ENCODE measurements at places on chromosomes 4 and X. TPM values are rescaled to one million over a fixed set of nuclear protein-coding genes. Genes with fewer than 3 reads are reported as not detected.

DNA sequence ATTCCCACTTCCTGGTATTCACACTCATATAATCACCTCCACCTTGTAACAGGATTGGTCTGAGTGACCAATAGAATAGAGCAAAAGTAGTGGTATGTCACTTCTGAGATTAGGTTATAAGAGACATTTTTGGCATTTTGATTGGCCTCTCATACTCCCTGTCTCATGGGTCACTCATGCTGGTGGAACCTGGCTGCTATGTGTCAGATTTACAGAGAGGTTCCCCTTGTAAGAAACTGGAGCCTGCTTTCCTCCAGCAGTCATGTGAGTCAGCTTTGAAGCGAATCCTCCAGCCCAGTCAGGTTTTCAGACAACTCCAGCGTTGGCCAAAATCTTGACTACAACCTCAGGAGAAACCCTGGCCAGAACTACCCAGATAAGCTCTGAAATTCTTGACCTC, 2.6 kb upstream of the OTUD4 start:
- no peaks in the 10 kb centered on the region for H3K36me3 ChIP-seq
- no peak overlapping the region for H3K27ac ChIP-seq
- no peaks in the 10 kb centered on the region for H3K27me3 ChIP-seq
- H3K4me1 ChIP-seq = no peaks in the 10 kb centered on the region

DNA sequence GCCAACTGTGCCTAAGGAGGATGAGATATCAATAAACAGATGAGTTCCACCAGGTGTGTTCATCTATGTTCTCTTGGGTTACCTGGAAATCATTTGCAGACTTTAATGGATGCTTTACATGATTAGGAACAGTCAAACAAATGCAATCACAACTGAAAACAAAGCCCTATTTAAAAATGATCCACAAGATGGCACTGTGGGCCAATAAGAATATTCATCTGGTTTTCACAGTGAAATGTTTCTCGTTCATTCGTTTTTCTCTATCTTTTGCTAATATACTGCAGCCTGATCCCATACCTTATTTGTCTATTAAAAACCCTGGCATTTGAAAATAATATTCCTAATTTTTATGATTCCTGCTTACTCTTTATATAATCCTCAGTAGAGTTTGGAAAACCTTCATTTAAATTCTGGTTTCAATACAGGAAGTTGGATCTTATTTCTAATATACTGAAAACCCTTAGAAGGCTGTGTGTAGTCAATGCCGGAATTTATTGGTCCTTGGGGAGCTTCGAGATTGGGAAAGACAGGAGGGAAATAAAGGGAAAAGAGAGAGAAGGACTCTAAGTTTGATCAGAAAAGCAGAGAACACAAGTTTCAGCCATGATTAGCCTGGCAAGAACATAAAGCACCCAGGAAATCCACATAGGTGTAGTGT, 63.8 kb upstream of the TAPT1 start:
- no peak overlapping the region for H3K27ac ChIP-seq
- no peak overlapping the region for H3K4me3 ChIP-seq
- DNase-seq = no peak
- H3K4me1 ChIP-seq = no peaks in the 10 kb centered on the region
- H3K27me3 ChIP-seq = no peaks in the 10 kb centered on the region
- no peaks in the 10 kb centered on the region for H3K36me3 ChIP-seq

DNA sequence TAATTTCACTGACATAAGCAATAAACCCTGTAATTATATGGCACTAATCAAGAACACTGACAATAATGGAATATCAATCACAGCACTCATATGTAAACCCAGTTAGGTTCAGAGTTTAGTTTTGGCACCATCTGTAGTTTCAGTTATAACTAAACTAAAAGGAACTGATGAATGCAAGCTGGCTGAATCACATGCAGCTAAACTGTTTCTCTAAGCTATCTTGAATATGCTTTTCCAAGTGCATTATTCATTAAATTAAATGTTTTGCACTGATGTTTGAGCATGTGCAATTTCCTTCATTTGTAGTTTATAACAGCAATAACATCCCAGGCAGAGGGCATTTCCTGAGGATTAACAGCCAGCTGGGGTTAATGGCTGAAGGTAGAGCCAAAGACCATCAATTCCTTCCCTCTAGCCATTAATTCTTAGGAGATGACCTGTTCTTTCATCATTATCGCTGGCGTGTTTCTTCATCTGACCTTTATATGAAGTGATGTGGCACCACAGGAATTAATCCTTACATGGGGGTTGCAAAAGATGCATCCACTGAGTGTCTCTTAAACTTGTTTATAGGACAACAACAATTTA, 562.8 kb upstream of the IGFBP7 start:
- no peak for DNase-seq
- no peaks in the 10 kb centered on the region for H3K27me3 ChIP-seq
- H3K4me1 ChIP-seq = peaks cover 3% of the 10 kb centered on the region
- H3K4me3 ChIP-seq = no peak overlapping the region
- H3K27ac ChIP-seq = no peak overlapping the region

DNA sequence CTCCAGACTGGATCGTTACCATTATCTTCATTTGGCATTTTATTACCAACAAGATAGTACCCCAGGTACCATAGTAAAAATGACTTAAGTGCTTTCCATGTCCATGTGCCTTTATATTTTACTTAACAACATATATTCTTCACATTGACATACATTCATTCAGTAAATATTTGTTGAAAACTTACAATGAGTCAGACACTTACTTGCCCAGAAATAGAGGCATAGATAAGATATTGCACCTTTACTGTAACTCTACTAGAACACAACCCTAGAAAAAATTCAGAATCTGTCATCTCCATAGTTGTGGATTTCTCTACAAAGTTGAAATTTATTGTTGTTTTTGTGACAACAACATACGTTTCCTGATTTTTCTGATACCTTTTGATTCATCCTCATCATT, 640.6 kb downstream of the RPA4 start:
- H3K36me3 ChIP-seq = no peaks in the 10 kb centered on the region
- no peaks in the 10 kb centered on the region for H3K4me1 ChIP-seq
- no peak overlapping the region for H3K4me3 ChIP-seq
- no peak overlapping the region for H3K27ac ChIP-seq
- no peaks in the 10 kb centered on the region for H3K27me3 ChIP-seq
- no peak for DNase-seq

DNA sequence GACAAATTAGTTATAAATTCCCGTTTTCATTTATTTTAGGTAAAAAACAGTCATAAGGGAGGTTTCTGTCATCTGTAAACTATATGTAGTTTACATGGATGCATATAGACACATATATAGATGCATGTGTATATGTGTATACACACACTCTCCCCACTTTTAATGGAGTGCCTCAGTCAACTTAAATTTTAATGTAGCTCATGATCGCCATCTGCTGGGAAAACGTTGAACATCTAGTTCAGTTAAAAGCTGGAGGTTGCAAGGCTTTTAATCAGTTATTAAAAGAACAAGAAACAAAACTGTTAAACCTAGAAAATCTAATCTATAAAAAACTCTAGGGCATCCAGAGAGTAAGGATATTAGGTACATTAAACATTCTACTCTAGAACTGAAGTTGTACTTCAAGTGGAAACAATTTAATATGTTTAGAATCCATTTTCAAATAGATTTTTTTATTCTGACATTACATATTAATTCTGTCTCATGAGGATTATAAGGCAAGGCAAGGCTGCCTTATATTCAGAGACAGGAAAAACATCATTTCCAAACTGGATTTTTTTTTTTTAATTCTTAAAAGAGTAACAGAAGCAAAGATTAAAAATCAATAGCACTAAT, 122.6 kb downstream of the SHISA3 start:
- no peak overlapping the region for H3K4me3 ChIP-seq
- H3K27ac ChIP-seq = no peak overlapping the region
- H3K4me1 ChIP-seq = peaks cover 6% of the 10 kb centered on the region
- H3K27me3 ChIP-seq = no peaks in the 10 kb centered on the region

DNA sequence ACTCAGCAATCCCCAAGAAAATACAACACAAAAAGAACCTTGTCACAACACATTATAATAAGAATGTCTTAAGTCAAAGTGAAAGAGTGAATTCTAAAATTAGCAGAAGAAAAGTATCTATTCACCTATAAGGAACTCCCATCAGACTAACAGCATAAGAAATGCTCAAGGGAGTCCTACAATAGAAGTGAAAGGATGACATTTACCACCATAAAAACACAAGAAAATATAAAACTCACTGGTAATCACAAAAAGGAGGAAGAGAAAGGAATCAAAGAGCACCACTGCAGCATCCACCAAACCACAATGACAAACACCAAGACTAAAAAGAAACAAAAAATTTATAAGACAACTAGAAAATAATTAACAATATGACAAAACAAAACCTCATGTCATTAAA, 257.0 kb upstream of the AGTR2 start:
- H3K4me3 ChIP-seq = no peak overlapping the region
- no peaks in the 10 kb centered on the region for H3K36me3 ChIP-seq
- H3K27ac ChIP-seq = no peak overlapping the region
- no peak for DNase-seq

DNA sequence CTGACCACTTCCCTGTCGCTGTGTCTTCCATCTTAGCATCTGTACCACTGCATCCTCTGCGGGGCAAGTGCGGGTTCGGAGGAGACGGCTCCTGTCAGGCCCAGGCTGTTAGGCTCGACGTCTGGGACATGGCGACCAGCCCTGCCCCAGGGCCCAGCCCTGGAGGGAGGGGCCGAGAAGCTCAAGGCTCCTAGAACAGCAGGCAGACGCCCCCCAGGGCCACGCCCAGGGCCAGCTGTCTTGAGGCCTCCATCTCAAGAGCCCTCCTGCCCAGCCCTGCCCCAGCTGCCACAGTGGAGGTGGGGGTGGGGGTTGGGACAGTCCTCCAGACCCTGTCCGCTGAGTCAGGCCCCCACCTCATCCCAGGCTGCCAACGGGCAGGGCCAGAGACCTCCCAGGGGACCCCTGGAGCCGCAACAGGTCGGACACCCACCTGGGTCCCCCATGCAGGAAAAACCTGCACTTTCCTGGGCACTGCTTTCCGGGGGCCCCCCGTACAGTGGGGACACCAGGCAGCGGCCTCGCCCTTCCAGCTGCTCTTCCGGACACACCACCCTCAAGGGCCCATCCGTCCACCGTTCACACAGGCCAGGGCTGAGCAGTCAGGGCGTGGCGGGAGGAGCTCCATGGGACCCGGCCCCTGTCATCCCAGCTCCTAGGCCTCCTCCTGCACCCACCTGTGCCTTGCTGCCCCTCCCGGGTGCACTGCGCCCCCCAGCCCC, 83.1 kb downstream of the FAM53A start:
- H3K27me3 ChIP-seq = no peaks in the 10 kb centered on the region
- H3K4me1 ChIP-seq = no peaks in the 10 kb centered on the region
- no peak overlapping the region for H3K4me3 ChIP-seq
- no peaks in the 10 kb centered on the region for H3K36me3 ChIP-seq
- DNase-seq = no peak

DNA sequence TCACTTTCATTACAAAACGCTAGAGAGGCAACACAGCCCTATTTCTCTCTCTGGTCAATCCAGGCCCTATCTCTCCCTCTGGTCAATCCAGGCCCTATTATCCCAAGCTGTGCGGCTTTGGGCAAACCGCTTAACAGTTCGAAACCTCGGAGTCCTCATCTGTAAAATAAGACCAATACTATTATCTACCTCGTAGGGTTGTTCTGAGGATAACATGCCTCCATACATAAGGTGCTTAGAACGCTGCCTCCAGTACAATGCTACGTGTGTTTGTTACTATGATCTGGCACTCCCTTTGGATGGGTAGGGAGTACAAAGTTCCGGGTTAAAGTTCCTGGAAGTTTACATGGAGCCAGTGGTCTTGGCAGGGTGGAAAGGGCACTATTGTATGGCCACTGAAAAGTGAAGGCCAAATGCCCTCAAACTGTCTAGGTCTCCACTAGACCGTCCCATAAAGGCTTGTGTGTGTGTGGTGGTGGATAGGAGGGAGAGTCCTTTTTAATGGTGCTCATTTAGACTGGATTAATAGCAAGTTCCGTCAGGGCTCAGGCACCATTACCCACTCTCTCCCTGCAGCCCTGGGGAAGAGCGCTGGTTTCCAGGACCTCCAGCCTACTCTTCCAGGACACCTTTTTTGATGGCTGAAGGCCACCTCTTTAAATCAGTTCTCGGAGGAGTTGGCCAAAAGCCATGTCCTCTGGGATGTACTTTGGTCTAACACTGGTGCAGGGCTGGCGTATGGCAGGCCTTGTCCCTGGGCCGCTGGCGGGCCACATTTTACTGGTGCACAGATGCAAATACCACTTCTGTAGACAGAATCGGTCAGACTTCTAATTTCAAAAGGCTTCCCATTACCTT, 75.6 kb upstream of the BCOR start:
- H3K4me1 ChIP-seq = no peaks in the 10 kb centered on the region
- DNase-seq = peak; percentile 52
- H3K27me3 ChIP-seq = peaks cover 14% of the 10 kb centered on the region
- H3K36me3 ChIP-seq = no peaks in the 10 kb centered on the region

DNA sequence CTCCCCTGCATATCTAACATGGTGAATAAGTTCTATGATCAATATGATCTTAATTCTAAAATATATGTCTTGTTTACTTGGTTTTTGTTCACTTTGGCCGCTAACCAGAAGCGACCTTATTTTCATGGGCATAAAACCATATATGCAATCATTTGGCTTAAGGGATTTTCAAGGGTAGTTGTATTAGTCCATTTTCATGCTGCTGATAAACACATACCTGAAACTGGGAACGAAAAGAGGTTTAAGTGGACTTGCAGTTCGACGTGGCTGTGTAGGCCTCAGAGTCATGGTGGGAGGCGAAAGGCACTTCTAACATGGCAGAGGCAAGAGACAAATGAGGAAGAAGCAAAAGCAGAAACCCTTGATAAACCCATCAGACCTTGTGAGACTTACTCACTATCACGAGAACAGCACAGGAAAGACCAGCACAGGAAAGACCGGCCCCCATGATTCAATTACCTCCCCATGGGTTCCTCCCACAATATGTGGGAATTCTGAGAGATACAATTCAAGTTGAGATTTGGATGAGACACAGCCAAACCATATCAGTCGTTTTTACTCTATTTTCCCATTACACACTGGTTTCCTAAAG, 114.3 kb upstream of the CPEB2 start:
- no peak overlapping the region for H3K4me3 ChIP-seq
- H3K27ac ChIP-seq = no peak overlapping the region
- peak; percentile 27 for DNase-seq
- H3K36me3 ChIP-seq = no peaks in the 10 kb centered on the region

DNA sequence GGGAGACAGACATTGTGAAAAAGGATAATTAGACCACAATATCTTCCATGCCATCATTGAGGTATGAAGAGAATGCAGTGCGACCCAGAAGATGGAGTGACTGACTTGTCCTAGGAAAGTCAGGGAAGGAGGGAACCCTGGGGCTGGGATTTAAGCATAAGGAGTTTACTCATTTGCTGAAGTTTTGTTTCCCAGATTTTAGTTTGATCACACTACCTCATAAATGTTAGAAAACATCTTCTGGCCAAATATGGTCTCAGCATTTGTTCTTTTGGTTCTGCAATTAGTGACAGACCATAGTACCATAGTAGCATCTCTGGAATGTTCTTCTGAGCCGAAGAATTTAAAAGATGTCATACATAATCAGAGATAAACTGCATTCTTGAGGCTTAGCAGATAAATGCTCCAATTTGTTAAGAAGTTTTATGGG, 96.5 kb upstream of the PGRMC2 start:
- H3K4me1 ChIP-seq = peaks cover 20% of the 10 kb centered on the region
- no peaks in the 10 kb centered on the region for H3K27me3 ChIP-seq
- no peak overlapping the region for H3K27ac ChIP-seq
- no peaks in the 10 kb centered on the region for H3K36me3 ChIP-seq
- peak overlapping the region; percentile 2 for H3K4me3 ChIP-seq
- no peak for DNase-seq

Gene DRD5
- 0.20 TPM for total RNA-seq

Gene ZFP92
- total RNA-seq = 0.38 TPM

Gene TEC
- total RNA-seq = 4.3 TPM

Gene FGF13
- total RNA-seq = 45.3 TPM

Gene CCDC158
- not detected for total RNA-seq

Gene ALAS2
- 0.32 TPM for total RNA-seq

Gene SOD3
- total RNA-seq = 5.7 TPM

Gene CXCL3
- total RNA-seq = 2.9 TPM

Gene ZNF711
- total RNA-seq = 28.5 TPM

Gene TIGD4
- 2.6 TPM for total RNA-seq

Gene DGAT2L6
- total RNA-seq = not detected

Data from endodermal cell (in vitro differentiated cells).